ENCODE measurements at places on chromosomes 5 and 9.

GRCh38 chr5:79183617-79184016 is 52.3 kb upstream of the JMY start:
- no peak for DNase-seq

DNA sequence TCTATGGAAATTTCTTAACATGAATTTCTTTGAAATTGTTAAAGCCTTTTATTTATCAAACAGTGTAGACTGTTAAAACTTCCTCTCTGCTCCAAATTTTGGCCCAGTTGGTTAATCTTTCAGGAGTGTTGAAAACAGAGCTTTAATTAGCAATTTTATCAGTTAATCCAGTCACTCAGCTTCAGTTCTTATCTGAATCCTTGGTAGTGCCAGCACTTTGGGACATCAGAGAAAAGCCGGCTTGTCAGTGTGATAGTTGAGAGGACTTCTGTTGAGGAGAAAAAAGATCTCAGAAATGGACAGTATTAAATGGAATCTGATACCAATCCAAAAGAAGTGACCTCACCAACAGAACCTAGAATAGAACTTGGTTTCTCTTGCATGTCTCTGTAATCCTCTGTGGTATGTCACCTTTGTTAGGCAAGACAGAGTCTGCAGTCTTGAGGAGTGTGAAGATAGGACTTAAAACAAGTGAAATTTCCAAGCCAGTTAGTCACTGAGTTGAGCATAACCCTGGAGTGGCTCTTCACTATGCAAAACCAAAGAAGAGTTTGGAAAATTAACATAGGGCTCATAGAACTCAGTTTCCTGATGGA is 251.8 kb downstream of the NNT start:
- no peak for DNase-seq

GRCh38 chr9:79176014-79176697 is 395.6 kb upstream of the TLE4 start:
- peak; percentile 27 for DNase-seq

GRCh38 chr5:114223866-114224265 is 138.0 kb upstream of the KCNN2 start:
- no peak for DNase-seq

DNA sequence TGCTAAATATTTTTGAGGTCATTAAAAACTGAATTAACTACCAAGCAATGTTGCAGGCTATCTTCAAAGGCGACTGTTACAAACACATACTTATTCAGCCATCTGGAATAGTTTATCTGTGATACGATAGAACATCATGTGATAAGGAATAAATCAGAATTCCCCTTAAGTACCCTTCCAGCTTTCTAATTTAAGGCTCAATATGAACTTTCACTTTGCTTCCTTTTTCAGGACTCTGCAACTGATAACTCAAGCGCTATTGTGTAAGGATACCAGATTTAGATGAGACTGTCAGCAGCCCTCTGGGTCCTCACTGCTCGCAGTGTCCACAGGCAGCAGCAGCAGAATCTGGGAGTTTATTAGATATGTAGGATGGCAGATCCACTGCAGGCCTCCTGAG is 416.3 kb downstream of the SPATA31D1 start:
- no peak for DNase-seq

DNA sequence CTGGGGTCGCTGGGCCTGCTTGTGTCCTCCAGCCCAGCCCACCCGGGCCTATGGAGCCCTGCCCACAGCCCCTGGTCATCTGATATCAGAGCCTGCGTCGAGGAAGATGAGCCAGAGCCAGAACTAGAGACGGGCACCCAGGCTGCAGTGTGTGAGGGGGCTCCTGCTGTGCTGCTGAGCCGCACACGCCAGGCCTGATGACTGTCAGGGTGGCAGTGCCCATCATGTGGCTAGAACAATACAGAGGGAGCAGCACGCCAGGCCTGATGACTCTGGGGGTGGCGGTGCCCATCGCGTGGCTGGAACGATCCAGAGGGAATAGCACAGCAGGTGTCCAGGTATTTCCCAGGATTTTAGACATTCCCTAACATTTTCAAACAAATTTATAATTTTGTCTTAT is 9.2 kb upstream of the LRRC14B start:
- DNase-seq: no peak

DNA sequence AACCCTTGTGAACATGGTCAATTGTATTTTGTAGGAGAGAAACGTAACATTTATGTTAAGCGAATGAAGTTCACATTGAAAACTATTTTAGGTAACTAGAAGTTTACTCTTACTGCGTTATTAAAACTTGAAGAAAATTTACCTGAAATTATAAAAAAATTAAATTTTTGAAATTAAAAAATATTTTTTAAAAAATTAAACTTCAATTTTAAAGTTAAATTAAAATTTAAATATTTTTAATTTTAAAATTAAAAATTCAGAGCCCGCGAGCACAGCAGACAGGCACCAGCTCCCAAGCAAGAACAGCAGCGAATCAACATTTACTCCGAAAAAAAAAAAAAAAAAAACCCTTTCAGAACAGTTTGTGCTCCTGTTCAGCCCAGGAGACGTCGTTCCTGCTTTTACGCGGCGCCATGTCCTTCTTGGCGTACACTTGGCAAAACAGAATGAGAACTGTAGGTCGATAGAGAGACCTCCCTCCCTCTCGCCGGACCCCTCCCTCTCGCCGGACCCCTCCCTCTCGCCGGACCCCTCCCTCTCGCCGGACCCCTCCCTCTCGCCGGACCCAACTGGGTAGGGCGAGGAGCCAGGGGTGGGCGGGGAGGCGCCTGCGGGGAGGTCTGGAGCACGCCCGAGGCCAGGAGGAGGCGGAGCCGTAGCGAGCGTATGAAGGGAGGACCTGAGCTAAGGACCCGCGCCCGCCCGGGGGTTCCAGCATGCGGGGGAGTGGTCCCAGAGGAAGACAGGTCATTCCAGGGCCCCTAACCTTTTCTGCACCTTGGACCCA is 235.8 kb downstream of the ROR2 start:
- no peak for DNase-seq

- no peak for DNase-seq
Observed at GRCh38 chr5:88502179-88503040, 233.8 kb upstream of the TMEM161B start.

GRCh38 chr5:66469684-66470083 is 126.5 kb upstream of the MAST4 start:
- no peak for DNase-seq

GRCh38 chr9:80077059-80077458 is 505.3 kb downstream of the TLE4 start:
- DNase-seq: no peak

- no peak for DNase-seq
Observed at GRCh38 chr9:126487856-126488255, 125.9 kb upstream of the LMX1B start.

GRCh38 chr5:31664566-31664965 is 25.6 kb downstream of the PDZD2 start:
- DNase-seq: peak; percentile 17

DNA sequence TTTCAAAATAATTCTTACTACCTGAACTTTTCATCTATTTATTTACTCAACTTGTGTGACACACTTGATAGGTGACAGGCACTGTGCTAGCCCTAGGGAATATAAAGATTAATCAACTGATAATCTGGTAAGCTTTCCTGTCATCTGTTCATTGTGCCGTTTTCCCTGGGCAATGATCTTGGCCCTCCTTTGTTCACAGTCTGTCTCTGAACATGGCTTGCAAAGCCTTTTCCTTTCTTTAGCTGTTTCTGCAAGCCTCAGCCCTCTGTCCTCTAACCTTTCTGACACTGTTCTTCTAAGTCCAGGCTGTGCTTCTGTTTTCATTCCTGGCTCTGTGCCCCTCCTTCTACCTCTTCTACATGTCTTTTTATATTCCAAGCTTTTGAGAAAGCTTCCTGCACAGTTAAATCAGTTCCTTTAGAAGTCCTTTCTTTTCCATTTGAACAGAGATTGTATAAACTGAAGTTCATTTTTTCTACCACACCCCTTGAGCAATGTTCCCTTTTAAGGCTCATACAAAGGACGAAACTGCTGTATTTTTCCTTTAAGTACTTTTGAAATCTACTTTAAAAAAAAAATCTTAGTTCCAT is 803.0 kb upstream of the ZNF608 start:
- no peak for DNase-seq

DNA sequence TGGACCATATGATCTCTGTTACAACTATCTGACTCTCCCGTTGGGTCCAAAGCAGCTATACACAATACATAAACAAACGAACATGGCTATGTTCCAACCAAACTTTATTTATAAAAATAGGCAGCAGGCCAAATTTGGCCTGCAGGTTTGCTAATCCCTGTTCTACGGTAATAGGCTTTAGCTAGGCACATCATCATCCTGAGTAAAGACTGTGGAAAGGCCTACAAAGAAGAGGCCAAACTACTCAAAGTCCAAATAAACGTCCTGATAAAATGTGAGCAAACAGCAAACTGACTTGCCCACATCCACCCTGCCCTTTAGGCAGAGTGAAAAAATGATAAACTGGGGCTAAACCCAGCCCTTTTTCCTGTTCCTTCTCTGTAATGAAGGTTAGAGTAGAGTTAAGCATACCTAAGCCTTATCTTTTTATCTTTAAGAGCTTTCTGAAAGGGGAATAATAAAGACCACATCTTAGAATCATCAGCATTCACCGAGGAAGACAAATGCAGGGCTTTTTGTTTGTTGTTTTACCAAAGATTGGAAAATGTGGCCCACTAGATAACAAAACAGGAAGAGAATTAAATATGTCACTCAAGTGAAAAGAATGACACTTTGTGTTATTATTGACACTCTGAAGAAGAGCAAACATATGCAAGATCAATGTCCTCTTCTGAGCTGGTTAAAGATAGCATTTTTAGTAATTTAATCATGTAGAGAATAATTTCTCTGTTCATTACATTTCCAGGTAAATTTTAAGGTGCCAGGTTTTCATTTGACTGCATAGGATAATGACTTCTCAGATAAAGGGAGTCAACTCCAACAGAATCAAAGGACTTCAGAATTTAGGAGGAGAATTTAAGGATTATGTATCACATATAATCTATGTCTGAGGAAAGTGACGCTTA is 160.0 kb upstream of the GNA14 start:
- DNase-seq: no peak

DNA sequence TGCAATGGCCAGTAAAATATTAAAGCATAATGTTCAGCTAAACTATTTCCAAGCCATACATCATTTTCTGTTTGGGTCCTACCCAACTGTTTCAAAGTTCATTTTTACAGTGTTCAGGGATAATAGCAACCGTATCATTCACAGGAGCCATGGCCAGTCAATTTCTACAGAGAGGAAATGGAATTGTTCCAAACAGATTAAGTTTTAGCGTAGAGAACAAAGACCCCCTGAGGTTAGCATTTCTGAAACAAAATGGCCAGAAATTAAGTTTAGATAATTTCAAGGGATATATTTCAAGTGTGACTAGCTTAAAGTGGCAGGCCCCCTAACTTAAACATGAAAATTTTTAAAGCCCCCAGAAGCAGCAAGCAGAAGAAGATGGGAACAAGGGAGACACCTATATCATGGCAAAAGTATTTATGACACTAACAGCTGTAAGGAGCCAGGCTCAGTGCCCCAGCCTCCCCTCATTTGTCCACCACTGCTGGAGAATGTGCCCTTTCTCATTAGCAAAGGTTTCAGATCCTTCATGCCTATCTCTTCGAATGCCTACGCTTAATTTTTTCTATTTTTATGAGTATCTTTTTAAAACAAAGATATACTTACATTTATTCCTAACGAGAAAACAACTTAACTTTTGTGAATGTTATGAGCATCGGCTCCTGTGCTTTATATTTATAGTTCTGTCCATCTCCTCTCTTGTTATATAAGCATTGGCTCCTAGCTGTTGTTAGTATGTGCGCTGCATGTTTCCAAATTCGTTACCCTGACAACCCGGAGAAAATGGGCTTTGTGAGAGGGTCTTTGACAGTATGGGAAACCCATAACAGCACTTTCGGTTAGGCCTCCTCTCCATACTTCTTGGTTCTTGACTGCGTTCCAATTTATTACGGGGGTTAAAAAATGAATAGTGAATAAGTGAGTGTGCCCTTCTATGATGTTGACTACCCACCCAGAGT is 116.3 kb downstream of the MED27 start:
- no peak for DNase-seq

- DNase-seq: no peak
Observed at GRCh38 chr5:18433336-18433735, 799.1 kb downstream of the TAF11L14 start.

DNA sequence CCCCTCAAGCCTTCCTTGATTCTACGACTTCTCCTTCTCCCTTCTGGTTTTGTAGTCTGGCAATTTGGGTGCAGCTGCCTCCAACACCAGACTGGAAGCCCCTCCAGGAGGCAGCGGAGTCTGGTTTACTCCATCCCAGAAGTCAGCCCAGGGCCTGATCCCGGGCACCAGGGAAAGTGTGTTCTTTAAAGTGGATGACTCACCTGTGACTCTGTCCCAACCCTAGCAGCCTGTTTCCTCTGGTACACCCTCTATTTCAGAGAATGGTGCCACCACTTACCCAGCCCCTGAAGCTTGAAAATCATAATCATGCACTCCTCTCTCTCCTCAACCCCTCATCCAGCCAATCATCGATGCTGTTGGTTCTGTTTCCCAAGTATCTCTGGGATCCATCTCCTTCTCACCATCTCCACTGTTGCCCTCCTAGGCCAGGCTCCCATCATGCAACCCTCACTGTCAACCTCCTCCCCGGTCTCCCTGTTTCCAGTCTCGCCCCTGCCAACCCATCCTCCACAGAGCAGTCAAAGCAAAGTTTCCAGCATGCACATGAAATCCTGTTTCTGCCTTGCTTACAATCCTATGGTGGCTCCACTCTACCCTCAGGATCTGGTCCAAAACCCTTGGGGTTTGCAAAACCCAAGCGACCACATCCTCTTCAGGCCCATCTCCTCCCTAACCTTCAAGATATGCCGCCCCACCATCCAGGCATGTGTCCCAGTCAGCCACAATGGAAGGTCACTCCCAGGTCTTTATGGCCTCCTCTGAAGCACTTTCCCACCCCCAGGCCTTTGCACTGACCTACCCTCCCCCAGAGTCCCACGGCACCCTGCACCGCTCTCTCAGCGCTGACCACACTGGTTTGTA is 10.5 kb downstream of the LHX6 start:
- no peak for DNase-seq

GRCh38 chr9:133509179-133510083 is 15.3 kb downstream of the MYMK start:
- DNase-seq: no peak

- DNase-seq: no peak
Observed at GRCh38 chr9:77546376-77546950, 101.7 kb downstream of the GNA14 start.

- DNase-seq: no peak
Observed at GRCh38 chr5:121897341-121897740, 45.7 kb downstream of the FTMT start.

GRCh38 chr9:33924978-33925797 is 108.2 kb downstream of the UBE2R2 start:
- peak; percentile 60 for DNase-seq

GRCh38 chr9:29432191-29432590 is 1858.9 kb upstream of the C9orf72 start:
- DNase-seq: no peak

GRCh38 chr5:120657104-120657503 is 193.0 kb downstream of the PRR16 start:
- no peak for DNase-seq

- DNase-seq: no peak
Observed at GRCh38 chr5:81305785-81306184, 4.4 kb downstream of the ZCCHC9 start.

- peak; percentile 20 for DNase-seq
Observed at GRCh38 chr5:89047571-89047970, 164.6 kb upstream of the MEF2C start.

GRCh38 chr5:134138416-134139376 is 24.2 kb downstream of the TCF7 start:
- peak; percentile 81 for DNase-seq

Measured in HFFc6 (cell line).